ENCODE measurements at places on chromosomes 13 and 19.
A peak's percentile ranks its signal among the peaks of the same experiment; 100 is the strongest.

DNA sequence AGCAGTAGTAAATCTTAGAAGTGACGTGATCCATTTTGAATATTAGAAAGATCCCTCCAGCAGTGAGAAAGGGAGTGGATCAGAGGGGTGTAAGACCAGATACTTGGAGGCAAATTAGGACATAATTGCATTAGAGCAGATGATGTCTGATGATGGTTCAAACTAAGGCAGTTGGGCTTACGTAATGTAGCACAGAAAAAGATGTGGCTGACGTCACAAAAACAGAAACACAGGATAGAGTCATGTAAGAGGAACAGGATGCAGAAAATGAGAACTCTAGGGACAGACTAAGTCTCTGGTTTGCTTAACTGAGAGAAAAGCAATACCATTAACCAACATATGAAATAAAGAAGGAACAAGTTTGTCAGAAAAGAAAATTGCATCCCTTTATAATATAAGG lies 392.5 kb upstream of the DACH1 start:
- DNase-seq, result no peak

DNA sequence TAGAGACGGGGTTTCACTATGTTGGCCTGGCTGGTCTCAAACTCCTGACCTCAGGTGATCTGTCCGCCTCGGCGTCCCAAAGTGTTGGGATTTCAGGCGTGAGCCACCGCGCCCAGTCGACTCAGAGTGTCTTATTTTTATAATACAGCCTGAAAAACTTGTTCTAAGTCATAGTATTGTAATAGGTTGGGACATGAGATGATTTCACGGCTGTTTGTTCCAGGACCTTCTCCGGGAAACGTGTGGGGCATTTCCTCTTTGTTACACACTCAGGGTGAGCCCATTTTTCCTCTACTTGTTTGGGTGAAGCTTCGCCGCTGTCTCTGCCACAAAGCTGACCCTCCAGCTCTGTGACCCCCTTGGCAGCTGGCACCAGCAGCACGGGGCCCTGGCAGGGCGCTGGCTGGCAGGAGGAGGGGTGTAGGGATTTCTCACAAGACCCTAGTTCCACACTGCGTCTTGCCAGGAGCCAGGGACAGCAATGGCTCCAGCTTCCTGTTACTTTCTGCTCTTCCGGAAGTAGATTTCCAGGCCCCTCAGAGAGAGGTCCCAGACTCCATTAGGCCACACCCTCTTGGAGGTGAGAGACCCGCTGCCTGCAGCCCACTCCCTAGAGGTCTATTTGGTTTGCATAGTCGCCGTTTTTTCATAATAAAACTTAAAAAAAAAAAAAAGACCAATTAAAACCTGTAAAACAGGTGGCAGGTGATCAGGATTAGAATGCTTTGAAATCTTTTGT lies 15.6 kb downstream of the FGF21 start:
- DNase-seq, result no peak

DNA sequence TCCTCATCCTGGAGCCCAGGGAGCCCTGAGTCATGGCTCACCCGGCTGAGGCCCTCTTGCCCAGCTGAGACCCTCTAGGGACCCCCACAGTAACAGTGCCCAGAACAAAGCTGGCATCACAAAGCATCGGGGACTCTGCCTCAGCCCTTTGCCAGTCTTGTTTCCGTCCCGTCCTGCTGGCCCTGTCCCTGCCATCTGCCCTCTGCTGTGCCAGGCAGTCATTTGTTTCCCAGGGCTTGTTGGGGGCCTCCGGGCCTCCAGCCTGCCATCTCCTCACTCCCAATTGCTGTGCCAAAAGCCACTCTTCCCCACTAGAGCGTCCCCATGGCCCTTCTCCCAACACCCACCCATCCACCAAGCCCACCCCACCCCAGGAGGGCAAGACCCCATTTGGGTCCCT lies 64.2 kb downstream of the SMARCA4 start:
- DNase-seq, result no peak

GRCh38 chr13:59337070-59337469 lies 826.7 kb downstream of the DIAPH3 start:
- DNase-seq, result no peak

GRCh38 chr13:100608906-100609305 lies 20.3 kb upstream of the GGACT start:
- no peak for DNase-seq

DNA sequence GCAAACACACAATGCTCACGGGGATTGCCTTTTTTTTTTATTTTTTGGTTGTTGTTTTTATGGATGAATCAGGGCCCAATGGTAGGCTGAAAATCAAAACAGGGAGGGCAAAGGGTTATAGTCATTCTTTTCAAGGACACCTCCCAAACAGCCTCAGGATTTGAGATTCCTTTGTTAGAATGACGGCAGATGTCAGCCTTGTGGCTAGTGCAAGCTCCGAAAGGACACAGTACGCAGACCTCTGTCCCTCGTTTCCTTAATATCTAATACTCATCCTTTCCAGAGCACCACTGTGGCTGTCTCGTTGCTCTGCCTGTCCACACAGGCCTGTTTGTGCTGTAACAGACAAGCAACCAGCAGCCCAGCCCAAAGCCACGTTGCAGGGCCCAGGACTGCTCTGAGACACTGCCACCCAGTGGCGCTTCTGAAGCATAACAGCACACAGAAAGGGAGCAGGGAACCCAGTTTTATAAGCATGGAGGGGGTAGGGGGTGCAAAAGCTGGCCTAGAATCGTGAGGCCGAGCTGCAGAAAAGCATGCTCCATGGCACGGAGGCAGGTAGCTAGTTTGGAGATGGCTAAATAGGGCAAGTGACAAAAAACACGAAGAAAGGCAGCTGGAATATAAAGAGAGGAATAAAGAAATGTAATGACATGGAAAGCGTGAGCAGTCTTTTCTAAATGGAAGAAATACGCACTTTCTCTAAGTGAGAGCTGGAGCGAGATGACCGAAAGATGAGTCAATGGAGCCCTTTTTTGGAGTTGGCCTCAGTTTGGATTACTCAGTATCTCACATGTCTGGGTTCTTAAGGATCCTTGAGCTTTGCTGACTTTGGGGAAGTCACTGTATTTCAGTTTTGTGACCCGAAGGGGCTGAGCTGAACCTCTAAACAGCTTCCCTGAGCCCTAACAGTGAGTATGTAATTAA lies 40.7 kb upstream of the MEDAG start:
- peak; percentile 41 for DNase-seq

- DNase-seq, result no peak
Measured at GRCh38 chr19:16064209-16064889, 11.9 kb upstream of the TPM4 start.

DNA sequence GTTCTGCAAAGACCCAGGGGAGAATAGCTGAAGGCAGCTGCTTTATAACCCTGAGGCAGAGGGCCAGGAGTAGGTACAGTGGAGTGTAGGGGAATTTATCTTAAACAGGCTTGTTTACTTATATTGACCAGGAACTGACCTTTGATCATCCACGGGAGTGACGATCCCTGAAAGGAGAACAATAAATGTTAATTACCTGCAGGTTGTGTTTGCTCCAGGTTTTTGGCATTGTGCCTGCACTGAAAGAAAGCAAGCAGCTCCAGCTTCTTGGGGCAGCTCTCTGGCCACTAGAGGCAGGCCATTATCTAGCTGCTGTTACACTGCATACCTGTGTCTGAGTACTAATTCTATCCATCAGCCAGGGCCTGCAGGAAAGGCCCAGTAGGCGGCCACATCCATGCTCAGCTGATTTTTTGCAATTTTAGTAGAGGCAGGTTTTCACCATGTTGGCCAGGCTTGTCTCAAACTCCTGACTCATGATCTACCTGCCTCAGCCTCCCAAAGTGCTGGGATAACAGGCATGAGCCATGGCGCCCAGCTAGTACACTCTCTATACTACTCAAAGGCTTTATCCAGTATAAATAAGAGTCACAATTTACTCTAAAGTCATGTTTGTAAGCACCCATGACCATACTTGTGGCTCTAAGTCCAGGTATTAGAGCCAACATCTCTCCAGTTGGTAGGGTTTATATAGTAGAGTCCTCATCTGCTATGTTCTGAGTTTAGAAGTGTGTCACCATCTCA lies 8.5 kb upstream of the ZNF91 start:
- no peak for DNase-seq

- DNase-seq, result no peak
Measured at GRCh38 chr13:112161521-112162301, 94.8 kb downstream of the SOX1 start.

DNA sequence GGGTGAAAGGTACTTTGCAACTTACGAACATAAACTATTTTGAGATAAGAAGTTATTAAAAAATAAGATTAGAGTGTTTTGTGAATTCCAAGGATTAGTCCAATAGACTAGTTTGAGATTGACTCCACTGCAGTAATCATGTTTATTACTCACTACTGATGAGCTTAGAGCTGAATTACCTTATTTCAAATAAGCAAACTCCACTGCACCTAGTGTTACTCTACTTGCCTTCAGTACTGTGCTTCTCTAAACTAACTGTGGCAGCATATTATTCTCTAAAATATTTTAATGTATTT lies 111.7 kb downstream of the MIPEP start:
- no peak for DNase-seq
